ENCODE measurements at places on chromosomes 6 and 20.

- DNase-seq, result peak; percentile 88
Measured at GRCh38 chr20:51930775-51931174, 128.5 kb upstream of the SALL4 start.

DNA sequence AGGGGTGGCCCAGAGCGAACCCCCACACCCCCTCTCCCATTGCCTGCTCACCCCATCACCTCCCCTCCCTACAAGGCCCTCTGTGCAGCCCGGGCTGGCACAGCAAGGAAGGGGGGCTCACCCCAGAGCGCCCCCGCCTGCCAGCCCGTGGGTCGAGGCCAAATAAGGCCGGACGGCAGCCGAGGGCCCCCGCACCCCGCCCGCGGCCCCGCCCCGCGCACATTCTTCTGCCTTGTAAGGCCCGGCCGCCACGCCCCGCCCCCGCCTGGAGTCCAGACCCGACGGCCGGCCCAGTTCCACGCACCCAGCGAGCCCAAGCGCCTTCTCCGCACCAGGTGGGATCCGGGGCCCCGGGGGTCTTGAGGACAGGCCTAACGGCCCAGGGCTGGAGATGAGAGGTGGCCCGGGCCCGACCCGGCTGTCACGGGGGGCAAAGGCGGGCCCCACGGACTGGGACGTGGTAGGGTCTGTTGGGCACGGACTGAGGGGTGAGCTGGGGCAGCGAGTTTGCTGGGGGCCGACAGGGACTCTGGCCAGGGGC, at the start of gene MYL9:
Gene MYL9 (plus strand): TSS at position 293 of the 541 bp plus-strand sequence. CDS start 3,366 bp downstream, outside the sequence.
- DNase-seq, result peak; percentile 73

DNA sequence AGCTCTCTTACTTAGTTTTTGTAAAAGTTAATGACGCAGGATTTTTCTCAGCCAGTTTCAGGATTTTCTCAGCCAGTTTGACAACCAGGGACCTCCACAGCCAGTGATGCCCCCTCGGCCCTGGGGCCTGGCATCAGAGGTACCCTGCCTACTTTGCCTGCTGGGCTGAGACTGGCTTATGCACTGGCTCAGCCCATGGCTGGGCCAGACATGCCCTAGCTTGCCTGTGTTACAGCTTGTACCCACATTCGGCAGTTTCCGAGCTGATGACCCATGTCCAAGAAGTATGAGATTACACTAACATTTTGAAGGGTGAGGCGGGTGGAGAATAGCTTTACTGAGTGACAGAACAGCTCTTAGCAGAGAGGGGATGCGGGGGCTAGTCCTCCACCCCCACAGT, 406.1 kb upstream of the HSF2 start:
- DNase-seq, result no peak

GRCh38 chr6:52725143-52725534, 38.1 kb downstream of the GSTA2 start:
- no peak for DNase-seq

DNA sequence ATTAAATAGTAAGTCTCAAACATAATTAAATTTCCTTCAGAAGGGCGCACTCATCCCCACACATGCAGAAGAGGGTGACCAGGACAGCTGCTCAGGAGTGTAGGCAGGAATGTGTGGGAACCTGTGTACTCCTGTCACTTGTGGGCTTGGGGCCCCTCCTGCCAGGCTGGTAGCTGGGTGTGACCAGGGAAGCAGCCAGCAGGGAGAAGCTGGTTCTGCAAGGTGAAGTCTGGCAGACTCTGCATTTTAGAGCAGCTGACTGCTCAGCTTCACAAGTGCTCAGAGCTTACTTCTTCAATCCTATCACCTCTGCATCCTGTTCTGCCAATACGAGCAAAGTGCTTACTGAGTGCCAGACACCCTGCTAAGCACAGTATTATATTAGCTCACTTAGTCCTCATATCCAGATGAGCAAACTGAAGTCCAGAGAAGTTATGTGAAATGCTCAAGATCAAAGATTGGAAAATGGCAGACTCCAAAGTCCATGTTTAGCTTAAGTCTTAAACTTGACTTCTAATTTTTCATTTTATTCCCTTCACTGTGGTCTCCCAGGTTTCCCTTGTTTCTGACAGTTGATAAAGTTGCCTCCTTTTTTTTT, 27.9 kb downstream of the ELMO2 start:
- no peak for DNase-seq

DNA sequence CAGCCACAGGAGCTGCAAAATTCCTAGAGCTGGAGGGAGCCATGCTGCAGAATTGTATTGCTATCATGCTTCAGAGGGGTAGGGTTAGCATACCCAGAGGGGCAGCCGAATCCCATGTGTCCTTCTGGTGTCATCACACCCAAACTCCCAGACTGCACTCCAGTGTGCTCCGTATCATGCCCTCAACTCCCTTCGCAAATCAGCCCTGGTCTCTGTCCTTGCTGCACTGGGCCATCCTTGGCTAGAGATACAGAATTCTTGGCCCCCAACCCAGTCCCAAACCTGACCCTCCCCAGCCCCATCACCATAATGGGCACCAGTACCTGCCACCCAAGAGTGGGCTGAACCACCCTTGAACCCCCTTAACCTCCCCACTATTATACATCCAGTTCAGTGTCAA, 138.3 kb downstream of the ANKRD60 start:
- DNase-seq, result no peak

DNA sequence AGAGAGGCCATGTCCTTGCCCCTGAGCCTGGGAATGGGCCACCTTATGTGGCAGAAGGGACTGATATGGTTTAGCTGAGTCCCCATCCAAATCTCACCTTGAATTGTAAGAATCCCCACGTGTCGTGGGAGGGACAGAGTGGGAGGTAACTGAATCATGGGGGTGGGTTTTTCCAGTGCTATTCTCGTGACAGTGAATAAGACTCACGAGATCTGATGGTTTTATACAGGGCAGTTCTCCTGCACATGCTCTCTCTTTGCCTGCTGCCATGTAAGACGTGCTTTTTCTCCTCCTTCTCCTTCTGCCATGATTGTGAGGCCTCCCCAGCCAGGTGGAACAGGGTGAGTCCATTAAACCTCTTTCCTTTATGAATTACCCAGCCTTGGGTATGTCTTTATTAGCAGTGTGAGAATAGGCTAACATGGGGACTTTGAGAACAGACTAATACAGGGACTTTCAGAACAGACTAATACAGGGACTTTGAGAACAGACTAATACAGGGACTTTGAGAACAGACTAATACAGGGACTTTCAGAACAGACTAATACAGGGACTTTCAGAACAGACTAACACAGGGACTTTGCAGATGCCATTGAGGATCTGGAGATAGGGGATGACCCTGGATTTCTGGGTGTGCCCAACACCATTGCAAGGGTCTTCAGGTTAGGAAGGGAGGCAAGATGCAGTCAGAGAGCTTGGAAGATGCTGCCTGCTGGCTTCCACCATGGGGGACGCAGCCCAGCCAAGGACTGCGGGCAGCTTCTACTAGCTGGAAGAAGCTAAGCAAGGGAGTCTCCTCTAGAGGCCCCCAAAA, 86.9 kb downstream of the RAMACL start:
- no peak for DNase-seq

- peak; percentile 37 for DNase-seq
Measured at GRCh38 chr20:10369723-10370090, 64.3 kb downstream of the MKKS start.

DNA sequence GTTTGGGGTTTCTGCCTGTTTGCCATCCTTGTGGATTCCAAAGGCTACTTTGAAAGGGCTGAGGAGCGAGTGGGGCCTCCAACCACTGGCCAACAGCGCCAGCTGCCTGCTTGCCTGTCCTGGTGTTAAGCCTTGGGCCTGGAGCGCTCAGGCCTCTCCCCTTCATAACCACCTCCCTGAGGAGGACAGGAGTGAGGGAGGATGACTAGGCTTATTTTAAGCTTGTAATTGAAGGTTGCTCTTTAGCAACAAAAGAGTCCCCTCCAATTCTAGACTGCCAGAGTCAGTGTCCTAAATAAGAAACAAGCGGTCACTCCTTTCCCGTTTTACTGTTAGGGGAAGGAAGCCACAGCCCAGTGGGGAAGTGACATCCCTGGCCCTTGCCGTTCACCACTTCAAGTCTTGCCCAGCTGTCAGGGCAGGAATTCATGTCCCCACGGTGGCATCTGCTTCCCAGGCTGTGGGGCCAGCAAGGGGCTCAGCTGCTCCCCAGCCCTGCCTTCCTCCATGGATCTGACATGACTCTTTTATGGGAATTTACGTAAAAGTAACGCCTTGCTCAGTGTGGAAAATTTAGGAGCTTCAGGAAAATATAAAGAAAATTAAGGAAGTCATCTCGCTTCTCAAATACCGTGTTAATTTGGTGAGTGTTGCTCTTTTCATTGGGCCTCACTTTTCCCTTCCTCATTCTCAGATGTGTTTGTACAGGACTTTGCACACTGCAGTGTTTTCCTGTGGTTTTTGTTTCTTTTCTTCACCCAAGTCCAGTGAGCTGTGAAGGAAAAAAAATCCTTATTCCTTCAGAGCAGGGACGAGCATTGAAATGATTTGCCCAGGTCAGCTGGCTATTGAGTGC, 57.8 kb downstream of the SSR1 start:
- no peak for DNase-seq

DNA sequence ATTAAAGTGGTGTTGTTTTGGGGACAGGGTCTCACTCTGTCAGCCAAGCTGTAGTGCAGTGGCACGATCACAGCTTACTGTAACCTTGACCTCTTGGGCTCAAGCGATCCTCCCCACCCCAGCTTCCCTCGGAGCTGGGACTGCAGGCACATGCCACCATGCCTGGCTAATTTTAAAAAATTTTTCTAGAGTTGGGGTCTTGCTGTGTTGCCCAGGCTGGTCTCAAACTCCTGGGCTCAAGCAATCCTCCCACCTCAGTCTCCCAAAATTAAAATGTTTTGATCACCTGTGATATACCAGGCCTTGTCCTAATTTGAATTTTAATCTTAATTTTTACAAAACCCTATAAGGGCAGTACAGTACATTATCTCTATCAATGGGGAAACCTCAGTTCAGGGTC, 25.5 kb downstream of the ACOT13 start:
- no peak for DNase-seq

GRCh38 chr6:157811476-157812173, 11.4 kb upstream of the SNX9 start:
- peak; percentile 73 for DNase-seq

GRCh38 chr6:102736941-102737368, 1343.4 kb downstream of the GRIK2 start:
- peak; percentile 57 for DNase-seq

- DNase-seq, result no peak
Measured at GRCh38 chr20:34927736-34928135, 27.9 kb downstream of the GSS start.

- no peak for DNase-seq
Measured at GRCh38 chr6:15674690-15675386, 12.0 kb upstream of the DTNBP1 start.

DNA sequence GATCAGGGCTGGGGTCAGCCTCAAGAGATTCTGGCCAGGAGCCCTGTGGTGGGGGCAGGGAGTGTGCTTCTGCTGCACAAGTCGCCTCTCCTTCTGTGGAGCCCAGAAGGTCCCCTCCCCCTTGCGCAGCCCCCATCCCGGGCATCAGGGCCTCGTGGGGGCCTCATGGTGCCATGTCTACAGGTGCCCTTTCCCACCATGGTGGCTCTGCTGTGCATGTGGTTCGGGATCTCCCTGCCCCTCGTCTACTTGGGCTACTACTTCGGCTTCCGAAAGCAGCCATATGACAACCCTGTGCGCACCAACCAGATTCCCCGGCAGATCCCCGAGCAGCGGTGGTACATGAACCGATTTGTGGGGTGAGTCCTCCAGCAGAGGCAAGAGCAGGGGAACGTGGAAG, 48.1 kb downstream of the TM9SF4 start:
- DNase-seq, result no peak

- DNase-seq, result no peak
Measured at GRCh38 chr6:106511288-106512047, 117.8 kb downstream of the RTN4IP1 start.

GRCh38 chr6:114989279-114989964, 646.6 kb upstream of the HS3ST5 start:
- DNase-seq, result no peak

DNA sequence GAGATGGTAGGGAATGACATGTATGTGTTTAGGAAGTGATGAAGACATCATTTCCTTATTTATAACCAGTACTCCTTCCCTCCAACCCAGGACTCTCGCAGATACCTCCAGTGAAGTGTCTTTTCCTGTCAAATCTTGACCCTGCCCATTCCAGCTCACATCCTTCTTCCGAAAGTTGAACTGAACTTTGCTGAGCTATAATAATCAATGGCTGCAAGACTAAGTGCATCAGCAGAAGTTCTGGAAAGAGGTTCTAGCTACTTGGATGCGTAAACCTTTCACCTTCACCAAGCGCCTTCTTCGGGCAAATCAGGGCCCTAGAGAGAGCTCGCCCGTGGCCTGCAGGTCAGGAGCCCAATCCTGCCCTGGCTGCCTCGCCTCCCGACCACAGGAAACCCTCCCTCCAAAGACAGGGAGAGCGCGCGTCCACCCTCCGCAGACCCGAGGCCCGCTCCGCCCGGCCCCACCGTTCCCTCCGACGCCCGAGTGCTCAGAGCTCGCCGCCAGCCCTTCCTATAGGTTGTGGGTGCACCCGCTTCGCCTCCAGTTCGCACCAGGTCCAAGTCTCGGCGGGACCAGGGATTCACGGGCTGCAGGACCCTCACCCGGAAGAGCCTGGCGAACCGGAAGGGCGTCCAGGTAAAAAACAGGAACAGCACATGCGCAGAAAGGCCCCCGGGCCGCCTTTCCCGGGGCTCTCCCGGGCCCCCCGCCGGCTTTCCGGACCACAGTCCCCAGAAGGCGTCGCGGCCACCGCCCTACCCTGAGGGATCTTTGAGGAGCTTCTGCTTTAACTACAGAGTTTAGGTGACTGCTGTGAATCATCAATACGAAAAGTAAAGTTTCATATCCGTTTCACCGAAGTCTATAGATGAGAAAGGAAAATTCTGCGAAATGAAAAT, at the start of gene ZNF334:
Gene ZNF334 (minus strand): TSS at position 617 of the 902 bp plus-strand sequence. CDS start 1,457 bp downstream, outside the sequence.
- peak; percentile 0 for DNase-seq

- DNase-seq, result no peak
Measured at GRCh38 chr6:4323322-4323721, 187.9 kb upstream of the ECI2 start.

- no peak for DNase-seq
Measured at GRCh38 chr6:88236612-88237360, 70.6 kb upstream of the CNR1 start.

- no peak for DNase-seq
Measured at GRCh38 chr20:39259808-39260207, 297.7 kb downstream of the DHX35 start.

GRCh38 chr20:33669873-33670640, 3.3 kb downstream of the ACTL10 start:
- no peak for DNase-seq

- no peak for DNase-seq
Measured at GRCh38 chr6:3766214-3766613, 14.7 kb upstream of the PXDC1 start.

DNA sequence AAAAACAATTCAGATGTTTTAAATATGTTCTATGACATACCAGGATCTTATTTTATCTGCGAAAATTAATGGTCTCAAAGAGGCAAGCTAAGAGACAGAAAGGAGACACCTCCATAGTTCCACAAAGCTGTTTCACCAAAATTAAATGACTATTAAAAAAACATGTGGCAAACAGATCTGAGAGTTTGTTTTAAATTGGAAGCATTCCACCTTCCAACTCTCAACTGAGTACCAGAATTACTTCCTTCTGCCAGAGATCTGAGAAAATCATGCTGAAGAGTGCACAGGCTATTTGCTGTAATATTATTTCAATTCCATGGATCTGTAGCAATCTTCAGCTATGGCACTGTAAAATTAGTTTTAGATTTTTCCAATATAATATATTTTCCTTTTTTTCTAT, 669.5 kb upstream of the MARCKS start:
- DNase-seq, result no peak

GRCh38 chr20:61581825-61582188, 329.7 kb downstream of the CDH4 start:
- DNase-seq, result no peak
